CD4-positive, alpha-beta T cell treated with Interferon alpha-2 for 1 hour (primary cell): ENCODE measurements at places on chromosomes 7 and 10.
A peak's percentile ranks its signal among the peaks of the same experiment; 100 is the strongest.

DNA sequence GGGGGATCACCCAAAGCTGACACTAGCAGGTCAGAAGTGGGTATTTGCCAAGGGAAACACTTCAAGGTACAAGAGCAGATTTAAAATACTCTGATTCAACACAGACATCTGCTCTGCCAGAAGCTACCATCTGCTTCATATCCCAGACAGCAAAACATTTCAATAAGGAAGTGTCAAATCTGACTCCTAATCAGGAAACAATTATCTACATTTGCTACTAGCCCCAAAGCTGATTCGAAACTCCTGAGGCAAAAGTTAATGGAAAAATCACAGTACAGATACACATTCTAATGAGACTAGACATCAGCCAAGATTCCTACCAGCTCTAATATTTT is 48.9 kb downstream of the PARD3 start:
- no peak for DNase-seq

DNA sequence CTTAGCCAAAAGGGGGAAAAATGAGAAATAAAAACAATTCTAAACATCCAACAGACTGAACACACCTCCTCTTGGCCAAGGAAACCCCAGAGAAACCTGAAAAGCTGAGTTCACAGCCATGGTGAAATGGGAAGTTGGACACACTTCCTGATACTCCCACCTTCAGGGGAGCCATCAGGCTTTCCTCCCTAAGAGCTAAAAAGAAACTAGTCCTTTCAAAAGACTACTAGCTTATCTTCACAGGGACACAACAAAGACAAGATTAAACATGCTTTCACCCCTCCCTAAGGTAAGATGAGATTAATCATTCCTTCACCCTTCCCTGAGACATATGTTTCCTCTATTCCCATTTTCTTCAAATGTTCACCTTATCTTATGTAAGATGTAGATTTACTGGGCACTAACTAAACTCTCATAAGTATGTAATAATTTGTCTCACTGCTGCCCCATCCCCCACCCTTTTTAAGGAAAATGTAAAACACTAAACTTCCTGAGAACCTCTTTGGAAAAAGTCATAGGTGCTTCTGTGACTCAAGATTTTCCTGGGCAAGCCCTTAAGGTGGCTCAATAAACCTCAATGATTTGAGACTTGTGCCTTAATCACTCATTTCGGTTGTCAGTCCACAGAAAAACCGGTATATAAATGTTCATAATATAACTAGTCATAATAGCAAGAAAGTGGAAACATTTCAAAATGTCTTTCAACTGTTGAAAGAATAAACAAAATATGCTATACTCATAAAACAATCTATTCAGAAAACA is 40.5 kb downstream of the HTR7 start:
- no peak for DNase-seq

DNA sequence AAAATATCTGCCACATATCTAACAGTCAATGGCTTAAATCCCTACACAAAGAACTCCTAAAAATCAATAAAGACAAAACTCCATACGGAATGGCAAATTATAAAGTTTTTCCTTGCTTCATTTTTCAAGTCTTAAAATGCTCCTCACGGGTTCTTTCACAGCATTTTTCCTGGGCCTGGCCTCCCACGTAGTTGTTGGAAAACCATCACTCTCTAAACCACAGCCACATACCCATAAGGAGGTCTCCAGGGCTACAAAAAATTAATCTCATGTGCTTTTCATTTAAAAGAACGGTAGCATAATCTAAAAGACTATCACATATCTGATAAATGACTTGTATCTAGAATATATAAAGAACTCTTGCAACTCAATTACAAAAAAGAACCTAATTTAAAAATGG is 2.9 kb downstream of the COA1 start:
- DNase-seq = no peak

GRCh38 chr7:86956567-86956966 is 102.9 kb downstream of the ELAPOR2 start:
- no peak for DNase-seq

DNA sequence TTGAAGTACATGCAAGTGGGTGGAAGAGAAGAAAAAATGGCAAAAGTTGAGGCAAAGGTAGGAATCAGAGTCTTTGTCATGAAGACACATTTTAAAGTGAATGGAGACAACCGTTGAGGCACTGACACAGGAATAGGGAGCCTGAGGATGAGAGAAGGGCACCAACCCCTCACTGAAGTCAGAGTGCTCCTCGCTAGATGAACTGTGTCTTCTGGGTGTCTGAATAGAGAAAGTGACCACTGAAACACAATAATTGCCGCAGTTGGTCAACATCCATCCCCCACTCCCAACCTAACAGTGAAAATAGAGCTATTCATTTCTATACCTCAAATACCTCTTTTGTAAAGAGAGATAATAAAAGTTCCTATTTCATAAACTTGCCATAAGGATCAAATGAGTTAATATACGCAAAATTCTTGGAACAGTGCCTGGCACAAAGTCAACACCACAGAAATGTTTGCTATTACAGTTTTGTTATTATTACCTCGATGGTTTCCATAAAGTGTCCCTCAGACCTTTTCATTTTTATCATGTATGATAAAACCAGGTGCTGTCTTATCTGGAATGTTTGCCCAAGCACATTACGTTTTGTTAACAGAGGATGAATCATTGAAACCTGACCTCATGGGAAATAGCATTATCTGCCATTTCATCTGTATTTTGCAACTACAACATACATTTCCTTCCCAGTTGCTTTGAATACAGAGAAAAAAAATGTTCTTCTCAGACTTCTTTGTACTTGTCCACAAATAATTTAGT is 61.8 kb upstream of the SP4 start:
- no peak for DNase-seq

- no peak for DNase-seq
Observed at GRCh38 chr7:41097501-41097900, 605.4 kb downstream of the INHBA start.

DNA sequence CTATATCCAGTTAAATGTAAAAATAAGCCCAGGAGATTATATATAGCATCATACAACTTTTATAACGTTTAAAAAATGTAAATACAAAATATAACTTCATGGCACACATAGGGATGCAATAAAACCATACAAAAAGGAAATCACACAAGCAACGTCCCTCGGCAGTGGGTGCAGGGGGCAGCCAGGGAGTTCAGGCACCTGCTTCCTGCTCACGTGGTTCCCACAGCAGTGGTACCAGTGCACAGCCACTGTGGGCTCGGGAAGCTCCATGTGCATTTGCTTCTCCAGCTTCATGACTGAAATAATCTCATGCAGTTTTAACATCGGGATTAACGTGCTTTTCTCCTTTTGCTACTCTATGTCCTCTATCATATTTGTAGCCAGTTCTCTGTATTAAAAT is 255.5 kb upstream of the CXCL12 start:
- no peak for DNase-seq

- peak; percentile 52 for DNase-seq
Observed at GRCh38 chr10:76403912-76404311, 972.5 kb downstream of the LRMDA start.

DNA sequence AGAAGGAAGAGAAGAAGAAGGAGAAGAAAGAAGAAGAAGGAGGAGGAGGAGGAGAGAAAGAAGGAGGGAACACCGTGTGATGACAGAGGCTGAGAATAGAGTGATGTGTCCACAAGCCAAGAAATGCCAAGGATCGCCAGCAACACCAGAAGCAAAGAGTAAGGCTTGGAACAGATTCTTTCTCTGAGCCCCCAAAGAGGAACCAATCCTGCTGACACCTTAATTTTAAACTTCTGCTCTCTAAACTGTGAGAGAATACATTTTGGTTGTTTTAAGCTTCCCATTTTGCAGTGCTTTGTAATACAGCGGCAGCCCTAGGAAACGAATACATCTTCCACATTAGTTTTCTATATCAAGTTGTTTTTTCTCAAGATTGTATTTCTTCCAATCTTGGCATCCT is 13.9 kb upstream of the WNT8B start:
- no peak for DNase-seq

DNA sequence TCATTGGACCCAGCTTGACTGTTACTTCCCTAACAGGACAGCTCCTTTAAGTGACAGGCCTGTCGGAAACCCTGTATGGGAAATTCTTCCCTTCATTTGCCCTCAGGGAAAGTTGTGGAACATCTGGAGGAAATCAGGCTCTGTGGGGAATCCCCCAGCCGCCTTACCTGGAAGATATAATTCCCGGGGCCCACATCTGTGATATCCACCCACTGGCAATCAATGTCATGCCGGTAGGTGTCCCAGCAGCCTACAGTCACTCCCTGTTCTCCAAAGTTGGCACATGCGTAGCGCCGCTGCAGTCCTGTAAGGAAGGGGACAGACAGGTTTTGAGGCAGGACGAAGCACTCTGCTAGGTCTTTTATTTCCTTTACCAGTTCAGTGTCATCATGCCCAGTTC is 16.6 kb downstream of the LOXL4 start:
- DNase-seq = no peak

- no peak for DNase-seq
Observed at GRCh38 chr7:44282601-44283171, 42.7 kb downstream of the CAMK2B start.

- no peak for DNase-seq
Observed at GRCh38 chr10:97825020-97825760, 24.5 kb upstream of the GOLGA7B start.

GRCh38 chr10:78780551-78780961 is 288.2 kb upstream of the ZMIZ1 start:
- DNase-seq = no peak

GRCh38 chr10:16184096-16184597 is 252.7 kb upstream of the PTER start:
- no peak for DNase-seq

- DNase-seq = no peak
Observed at GRCh38 chr10:9668411-9668810, 1349.3 kb upstream of the CELF2 start.

DNA sequence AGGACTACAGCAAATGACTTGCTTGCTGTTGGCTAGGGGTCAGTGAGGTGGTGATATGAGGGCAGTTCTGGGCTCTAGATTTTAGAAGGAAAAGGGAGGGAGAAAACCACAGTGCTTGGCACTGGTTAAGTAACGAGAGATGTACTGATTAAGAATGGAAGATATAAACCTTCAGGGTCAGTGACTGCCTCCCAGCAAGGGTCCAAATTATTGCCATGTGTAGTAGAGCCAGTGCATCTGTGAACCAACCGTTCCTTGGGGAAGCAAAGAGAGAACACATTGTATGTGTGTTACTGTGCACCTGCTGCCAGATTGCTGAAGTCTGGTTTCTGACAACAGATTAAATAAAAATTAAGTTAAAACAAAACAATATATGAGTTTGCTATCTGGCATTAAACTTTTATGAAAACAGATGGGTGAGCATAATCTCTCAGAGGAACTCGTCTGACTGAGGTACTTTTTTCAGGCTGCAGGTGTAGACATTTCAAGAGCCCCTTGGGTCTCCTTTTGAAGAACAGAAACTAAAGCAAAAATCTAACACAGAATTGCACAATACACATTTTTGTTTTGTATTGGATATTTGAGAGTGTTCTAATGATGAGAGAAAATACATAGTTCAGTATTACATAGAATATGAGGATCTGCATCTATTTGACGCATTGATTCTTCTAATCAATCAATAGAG is 1120.6 kb downstream of the SORCS3 start:
- DNase-seq = no peak

DNA sequence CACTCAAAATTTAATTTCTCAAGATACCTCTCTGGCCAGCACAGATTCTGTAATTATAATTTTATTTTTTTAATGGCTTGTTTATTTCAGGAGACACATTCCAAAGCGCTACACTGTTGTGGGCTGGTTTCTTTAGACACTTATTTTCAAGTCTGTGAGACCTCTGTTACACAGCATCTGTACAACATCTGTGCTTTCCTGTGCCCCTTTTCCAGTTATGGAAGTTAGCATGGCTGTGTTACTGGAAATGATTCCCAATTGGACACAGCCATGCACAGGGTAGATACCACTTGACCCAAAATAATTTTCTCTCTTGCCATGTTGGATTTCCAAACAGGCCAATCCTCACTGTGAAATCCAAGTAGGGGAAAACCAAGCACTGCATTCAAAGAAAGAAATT is 172.3 kb upstream of the ADCY1 start:
- DNase-seq = no peak

GRCh38 chr7:57423768-57424167 is 26.2 kb upstream of the ZNF716 start:
- no peak for DNase-seq

- no peak for DNase-seq
Observed at GRCh38 chr10:110483633-110484032, 14.1 kb upstream of the DUSP5 start.

GRCh38 chr10:97463363-97464132 is 17.6 kb downstream of the ZDHHC16 start:
- peak; percentile 28 for DNase-seq

DNA sequence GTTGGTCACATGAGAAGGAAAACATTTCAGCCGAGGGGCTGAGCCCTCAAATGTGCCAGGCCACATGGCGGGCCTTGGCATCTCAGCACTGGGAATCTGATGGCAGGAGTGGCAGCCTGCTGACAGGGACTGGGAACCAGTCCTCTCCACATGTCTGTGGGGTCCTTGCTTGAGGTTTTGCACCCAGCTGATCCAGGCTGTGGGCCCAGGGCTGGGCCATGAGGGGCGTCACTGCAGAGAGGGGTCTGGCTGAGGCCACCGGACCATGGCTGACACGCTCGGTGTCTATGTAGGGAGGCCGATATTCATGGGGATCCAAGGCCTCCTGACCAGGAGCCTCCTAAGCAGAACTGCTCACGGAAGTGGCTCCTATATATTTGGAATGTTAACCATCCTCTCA is 31.0 kb upstream of the PWWP2B start:
- no peak for DNase-seq

- no peak for DNase-seq
Observed at GRCh38 chr10:126964190-126964589, 59.0 kb downstream of the DOCK1 start.

GRCh38 chr10:74437822-74438221 is 286.8 kb downstream of the ADK start:
- no peak for DNase-seq

DNA sequence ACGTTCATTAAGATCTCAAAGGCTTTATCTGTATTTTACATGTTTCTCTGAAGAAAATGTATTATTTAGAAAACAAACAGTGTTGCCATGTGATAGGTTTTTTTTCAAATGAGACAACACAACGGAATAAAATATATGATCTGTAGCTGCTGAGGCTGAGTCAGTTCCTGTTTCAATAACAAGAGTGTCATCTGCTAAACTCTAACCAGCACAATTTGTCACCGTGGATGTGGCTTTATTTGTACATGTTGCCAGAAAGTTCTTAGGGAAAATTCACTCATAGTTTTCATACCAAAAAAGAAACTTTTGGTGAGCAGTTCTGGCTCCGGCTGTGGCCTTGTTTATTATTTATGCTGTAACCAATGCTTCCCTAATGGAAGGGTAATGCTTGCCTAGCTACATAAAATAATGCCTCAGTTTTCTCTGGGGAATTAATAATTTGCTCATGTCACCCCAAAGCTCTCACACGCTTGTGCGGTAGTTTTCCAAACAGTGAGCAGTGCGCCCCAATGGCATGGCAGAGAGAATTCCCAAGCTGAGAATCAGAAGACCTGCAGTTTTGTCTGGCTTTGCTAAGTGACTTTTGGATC is 20.3 kb upstream of the KLF6 start:
- DNase-seq = peak; percentile 95

DNA sequence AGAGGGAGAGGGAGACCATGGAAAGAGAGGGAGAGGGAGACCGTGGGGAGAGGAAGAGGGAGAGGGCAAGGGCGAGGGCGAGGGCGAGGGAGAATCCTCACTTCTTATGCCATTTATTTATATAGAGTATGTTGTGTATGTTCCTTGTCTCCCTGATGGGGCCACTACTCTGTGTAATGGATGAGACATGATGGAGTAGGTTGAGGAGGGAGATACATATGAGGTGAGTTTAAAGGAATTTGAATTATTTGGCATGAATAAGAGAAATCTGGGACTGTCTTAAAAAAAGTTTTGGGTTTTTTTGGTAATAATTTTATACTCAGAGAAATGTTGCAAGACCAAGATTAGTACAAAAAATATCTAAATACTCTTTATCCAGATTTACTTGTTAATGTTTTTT is 20.1 kb downstream of the CCSER2 start:
- no peak for DNase-seq
